ENCODE measurements at places on chromosomes 7 and 10.

DNA sequence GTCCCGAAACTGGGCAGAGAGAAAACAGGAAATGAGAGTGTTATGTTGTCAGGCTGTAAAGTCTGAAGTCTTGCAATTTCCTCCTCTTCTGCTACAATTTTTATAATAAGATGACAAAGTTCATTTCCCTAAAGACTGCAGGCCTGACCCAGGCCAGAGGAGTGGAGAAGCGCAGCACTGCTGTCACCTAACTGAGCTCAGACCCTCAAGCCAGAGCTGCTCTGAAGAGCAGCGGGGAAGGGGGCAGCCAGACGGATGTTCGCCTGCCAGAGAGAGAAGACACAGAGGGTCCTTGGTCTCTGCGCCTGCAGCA, 12.6 kb upstream of the AOAH start:
- DNase-seq, result no peak

GRCh38 chr10:988667-989545, 672 bp downstream of the GTPBP4 start:
- DNase-seq, result no peak

DNA sequence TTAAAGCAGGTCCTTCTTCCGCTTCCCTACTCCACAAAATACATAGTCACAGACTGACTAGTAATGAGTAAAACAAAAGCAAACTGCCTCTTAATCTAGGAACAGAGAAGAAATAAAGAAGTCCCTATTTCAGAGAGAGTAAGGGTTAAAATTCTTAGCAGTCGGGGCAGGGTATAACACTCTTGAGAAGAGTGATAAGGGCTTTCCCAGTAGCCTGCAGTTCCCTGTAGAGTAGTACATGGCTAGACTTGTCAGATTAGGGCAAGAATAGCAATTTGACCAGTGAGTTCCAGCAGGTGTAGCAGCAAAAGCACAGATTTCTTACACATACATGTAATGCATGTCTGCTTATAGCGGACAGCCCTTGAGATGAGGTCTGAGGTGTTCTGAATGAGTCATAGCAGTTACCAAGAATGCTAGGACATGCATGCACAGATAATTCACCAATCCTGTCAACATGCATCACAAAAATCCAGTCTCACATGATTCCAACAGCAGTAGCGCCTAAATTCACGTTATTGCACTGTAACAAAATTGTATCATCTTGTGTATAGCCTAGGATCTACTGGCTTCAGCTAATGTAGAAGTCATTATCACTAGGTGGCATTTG, 40.7 kb downstream of the BTRC start:
- DNase-seq, result no peak

GRCh38 chr7:75925717-75926435, 10.9 kb downstream of the POR start:
- DNase-seq, result no peak

GRCh38 chr7:111239437-111239836, 148.5 kb downstream of the LRRN3 start:
- no peak for DNase-seq

- DNase-seq, result no peak
Measured at GRCh38 chr7:65475040-65475726, 101.5 kb downstream of the ZNF92 start.

- DNase-seq, result no peak
Measured at GRCh38 chr10:45375716-45376231, 1.8 kb downstream of the ALOX5 start.

- no peak for DNase-seq
Measured at GRCh38 chr7:148403466-148403993, 187.0 kb upstream of the C7orf33 start.

- DNase-seq, result no peak
Measured at GRCh38 chr7:2306688-2307087, 7.6 kb downstream of the SNX8 start.

GRCh38 chr7:51129527-51130472, 186.8 kb downstream of the COBL start:
- DNase-seq, result no peak

GRCh38 chr10:88999625-89000024, 9.0 kb downstream of the FAS start:
- no peak for DNase-seq

DNA sequence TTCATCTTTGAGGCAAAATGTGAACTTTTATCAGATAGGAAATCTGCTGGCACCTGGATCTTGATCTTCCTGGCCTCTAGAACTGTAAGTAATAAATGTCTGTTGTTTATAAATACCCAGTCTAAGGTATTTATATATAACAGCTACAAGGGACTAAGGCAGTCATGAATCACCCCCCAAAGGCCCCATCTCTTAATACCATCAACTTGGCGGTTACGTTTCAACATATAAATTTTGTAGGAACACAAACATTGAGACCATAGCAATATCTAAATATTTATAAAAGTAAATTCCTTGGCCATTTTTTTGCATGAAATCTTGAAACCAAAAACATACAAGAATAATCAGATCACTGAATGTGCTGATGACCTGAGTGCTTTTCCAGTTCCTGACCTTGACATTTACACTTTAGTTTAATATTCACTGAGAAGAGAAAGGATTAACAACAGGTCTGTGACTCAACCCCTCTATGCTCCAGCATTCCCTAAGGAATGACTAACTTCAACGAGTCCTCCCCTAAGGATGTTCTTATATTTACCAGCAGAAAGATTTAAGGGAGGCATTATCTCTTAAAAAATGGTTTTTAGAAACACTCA, 1438.5 kb upstream of the CELF2 start:
- DNase-seq, result no peak

GRCh38 chr10:118045837-118046394, 825 bp downstream of the RAB11FIP2 start:
- DNase-seq, result no peak

DNA sequence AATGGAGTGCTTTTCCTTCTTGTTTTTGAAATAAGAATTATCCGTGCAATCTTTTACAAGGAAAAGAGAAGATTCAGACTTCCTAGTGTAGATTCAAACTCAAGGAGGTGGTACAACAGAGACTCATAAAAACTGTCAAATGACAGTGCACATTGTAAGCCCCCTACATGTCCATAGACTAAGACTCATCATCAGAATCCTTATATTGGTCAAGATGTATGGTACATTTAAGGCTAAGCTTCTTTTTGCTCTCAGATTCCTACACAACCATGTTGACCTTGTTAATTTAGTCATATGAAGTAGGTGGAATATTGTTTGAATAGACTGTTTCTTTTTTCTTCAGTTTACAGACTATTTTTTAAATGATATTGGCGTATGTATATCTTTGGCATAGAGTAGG, 11.6 kb downstream of the CD36 start:
- DNase-seq, result no peak

DNA sequence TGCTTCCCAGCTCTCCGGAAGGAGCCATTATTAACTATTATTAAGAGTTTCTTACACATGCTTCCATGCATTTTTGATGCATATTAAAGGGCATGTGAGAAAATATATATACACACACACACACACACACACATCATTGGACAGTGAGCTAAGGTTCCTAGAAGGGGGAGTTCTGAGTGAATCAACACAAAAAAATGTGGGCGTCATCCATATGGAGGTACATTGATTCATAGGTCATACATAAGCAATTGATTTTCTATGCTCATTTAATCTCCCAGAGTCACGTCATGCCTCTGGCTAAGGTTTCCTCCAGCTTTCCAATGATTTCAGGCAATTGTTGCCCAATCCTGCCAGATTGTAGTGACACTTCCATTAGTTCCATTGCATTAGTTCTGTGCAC, 269.4 kb downstream of the DNAJB9 start:
- DNase-seq, result peak; percentile 42

DNA sequence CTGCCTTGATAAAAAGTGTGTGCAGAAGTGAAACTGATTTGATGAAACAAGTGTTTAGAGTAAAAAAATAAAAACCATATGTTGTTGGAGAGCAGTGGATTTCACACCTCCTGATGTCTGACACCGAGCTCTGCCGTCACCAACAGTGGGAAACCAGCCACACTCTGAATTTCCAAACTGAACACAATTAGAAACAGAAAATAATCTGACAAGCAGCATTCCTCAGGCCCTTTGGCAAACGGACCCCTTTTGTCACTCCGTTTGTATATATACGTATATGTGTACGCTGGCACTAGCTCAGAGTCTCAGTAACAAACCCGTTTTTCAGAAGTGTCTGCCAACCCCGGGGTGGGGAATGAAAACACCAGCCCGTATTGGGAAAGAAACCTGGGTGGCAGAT, 32.4 kb downstream of the TACC2 start:
- DNase-seq, result no peak

DNA sequence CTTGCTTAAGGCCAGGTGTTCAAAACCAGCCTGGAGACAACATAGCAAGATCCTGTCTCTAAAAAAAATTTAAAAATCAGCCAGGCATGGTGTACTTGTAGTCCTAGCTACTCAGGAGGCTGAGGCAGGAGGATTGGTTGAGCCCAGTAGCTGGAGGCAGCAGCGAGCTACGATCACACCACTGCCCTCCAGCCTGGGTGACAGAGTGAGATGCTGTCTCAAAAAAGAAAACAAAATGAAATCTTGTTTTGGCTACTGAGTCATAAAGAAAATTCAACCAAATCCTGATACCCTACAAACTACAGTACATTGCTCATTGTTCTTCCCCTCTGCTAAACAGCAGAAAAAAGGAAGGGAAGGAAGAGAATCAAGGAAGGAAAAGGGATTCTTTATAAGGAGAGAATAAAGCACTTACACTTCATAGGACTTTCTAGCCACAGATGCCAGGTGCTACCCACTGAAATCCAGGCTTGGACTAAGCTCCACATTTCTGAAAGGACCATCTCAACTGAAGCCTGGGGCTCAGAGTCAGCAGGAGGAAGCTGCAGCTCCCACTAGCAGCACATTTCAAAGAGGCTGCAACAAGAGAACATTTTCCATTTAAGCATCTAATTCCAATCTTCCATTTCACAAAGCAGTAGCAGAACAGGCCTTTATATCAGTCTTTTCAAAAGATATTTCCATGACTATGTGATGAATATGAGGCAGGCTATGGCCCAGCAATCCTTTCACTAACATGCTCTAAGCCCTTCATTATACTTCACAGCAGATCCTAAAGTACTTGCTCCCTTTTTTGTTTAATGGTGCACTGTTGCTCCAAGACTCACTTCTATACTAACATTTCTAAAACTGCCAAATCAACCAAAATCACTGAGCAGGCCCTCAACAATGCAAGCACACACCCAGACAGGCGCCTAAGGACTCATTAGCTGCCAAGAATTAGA, 13.5 kb downstream of the TNPO3 start:
- no peak for DNase-seq

GRCh38 chr7:17706734-17707133, 233.6 kb downstream of the SNX13 start:
- DNase-seq, result peak; percentile 62

DNA sequence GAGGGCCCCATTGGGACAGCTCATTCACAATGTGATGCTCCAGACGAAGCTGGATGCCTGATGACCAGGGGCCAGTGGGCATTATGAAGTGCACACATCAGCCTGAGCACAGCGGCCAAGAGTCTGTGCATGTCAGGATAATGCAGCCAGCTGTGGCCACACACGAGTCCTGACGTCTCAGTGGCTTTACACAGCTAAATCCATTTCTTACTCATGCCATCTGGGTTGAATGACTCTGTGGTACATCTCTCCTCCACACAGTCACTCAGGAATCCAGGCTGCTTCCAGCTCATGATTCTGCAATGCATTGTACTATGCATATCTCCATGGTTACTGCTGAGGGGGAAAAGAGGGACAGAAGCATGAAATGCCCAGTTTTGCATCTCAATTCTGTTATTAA, 123.6 kb downstream of the PRLHR start:
- DNase-seq, result peak; percentile 39

DNA sequence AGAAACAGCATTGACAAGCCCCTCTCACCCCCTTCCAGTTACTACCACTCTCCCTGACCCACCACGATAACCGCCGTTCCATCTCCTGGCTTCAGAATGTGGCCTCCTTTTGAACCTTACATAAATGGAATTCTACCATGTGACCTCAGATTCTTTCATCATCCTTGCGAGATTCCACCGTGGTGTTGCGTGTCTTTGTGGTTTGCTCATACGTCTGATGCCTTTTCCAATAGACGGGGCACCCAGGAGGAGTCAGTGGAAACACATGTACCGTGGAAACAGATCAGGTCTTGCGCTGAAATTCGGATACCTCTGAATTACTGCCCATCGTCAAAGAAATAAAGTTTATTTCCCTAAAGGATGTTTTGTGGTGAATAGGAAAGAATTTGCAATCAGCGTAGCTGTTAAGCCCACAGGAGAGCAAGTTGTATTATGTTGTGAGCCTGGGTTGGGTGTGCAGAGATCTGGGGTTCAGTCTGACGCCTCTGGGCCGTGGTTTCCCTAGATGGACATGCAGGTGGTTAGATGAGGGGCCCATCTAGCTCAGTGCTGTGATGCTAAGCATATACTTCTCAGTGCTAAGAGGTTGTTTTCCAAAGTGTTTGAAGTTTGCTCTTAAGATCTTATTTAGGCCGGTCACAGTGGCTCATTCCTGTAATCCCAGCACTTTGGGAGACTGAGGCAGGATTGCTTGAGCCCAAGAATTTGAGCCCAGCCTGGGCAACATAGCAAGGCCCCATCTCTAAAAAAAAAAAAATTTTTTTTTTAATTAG, 29.1 kb downstream of the GTF2IRD1 start:
- DNase-seq, result peak; percentile 96

GRCh38 chr10:63563623-63564022, 42.4 kb downstream of the REEP3 start:
- no peak for DNase-seq

GRCh38 chr7:21542891-21543527, at the start of gene DNAH11:
DNAH11 (plus strand) TSS chr7:21543039; CDS start chr7:21543246, 207 bp downstream.
- DNase-seq, result no peak

DNA sequence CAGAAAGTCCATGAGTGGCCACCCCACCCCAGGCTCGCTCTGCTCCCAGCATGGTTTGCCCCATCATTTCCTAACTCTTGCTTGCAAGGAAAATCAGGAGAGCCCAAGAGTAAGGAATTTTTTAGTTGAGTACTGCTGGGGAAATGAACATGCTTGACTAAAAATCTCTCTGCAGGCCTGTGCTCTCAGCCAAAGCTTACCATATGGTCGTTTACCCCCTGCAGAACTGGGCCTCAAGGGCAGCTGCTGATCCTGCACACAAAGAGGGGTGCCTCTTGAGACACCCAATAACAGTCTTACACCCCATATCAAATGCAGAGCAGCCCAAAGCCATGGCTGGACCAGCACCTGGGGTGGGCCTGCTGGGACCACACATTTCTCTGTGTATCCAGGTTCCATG, 183.2 kb downstream of the CXCL12 start:
- no peak for DNase-seq

DNA sequence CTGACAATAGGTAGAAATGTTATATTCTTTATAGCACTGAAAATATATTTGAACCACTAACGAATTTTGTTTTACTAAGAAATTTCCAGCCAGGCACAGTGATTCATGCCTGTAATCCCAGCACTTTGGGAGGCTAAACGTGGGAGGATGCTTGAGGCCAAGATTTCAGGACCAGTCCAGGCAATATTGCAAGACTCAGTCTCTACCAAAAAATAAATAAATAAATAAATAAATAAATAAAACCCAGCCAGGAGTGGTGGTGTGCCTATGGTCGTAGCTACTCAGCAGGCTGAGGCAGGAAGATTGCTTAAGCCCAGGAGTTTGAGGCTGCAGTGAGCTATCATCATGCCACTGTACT, 39.8 kb downstream of the PIP4K2A start:
- DNase-seq, result no peak
